ENCODE measurements at places on chromosomes 11 and 22. TPM values are rescaled to one million over a fixed set of nuclear protein-coding genes. Genes with fewer than 3 reads are reported as not detected.

PGA4 gene
- total RNA-seq: not detected

MS4A3 gene
- not detected for total RNA-seq

EEF1G gene
- 2,115 TPM for total RNA-seq

SPTBN2 gene
- total RNA-seq: 78.9 TPM

VPREB1 gene
- not detected for total RNA-seq

MRGPRX3 gene
- total RNA-seq: not detected

OR5B21 gene
- total RNA-seq: not detected

OSBPL5 gene
- total RNA-seq: 25.3 TPM

FAM180B gene
- total RNA-seq: not detected

CBX7 gene
- 5.8 TPM for total RNA-seq

NPAS4 gene
- total RNA-seq: not detected

KCNJ4 gene
- total RNA-seq: not detected

CYTH4 gene
- 0.07 TPM for total RNA-seq

TCN1 gene
- total RNA-seq: 1.3 TPM

DTX4 gene
- total RNA-seq: 3.0 TPM

CWC15 gene
- total RNA-seq: 48.5 TPM

SUSD2 gene
- total RNA-seq: 0.07 TPM

POLR2L gene
- 213 TPM for total RNA-seq

APOL5 gene
- not detected for total RNA-seq

KRTAP5-10 gene
- total RNA-seq: not detected

TRIM6 gene
- 6.3 TPM for total RNA-seq

HEPHL1 gene
- total RNA-seq: not detected

IRAG1 gene
- not detected for total RNA-seq

TMEM218 gene
- 8.2 TPM for total RNA-seq

C22orf31 gene
- total RNA-seq: not detected

UBQLN3 gene
- not detected for total RNA-seq

TTC17 gene
- 32.6 TPM for total RNA-seq

SYCE3 gene
- total RNA-seq: 1.0 TPM

CHORDC1 gene
- total RNA-seq: 70.5 TPM

CRYBB2 gene
- not detected for total RNA-seq

ENTHD1 gene
- total RNA-seq: not detected

ROBO4 gene
- 1.4 TPM for total RNA-seq

KCNJ11 gene
- total RNA-seq: 0.63 TPM

OR52N4 gene
- not detected for total RNA-seq

NRIP3 gene
- 14.5 TPM for total RNA-seq

SLC37A2 gene
- total RNA-seq: 2.7 TPM

TPBGL gene
- not detected for total RNA-seq

CD6 gene
- 0.23 TPM for total RNA-seq

CEND1 gene
- not detected for total RNA-seq

NOL12 gene
- total RNA-seq: 47.9 TPM

GCAT gene
- 36.0 TPM for total RNA-seq

GRIK4 gene
- total RNA-seq: 0.06 TPM

SLC17A6 gene
- total RNA-seq: not detected

NXPE4 gene
- not detected for total RNA-seq

RASD2 gene
- 0.12 TPM for total RNA-seq

EIF3M gene
- 599 TPM for total RNA-seq

LMNTD2 gene
- 2.2 TPM for total RNA-seq

C11orf42 gene
- not detected for total RNA-seq

RAG2 gene
- not detected for total RNA-seq

APOA4 gene
- not detected for total RNA-seq

TMEM191C gene
- 3.8 TPM for total RNA-seq

C11orf52 gene
- 5.0 TPM for total RNA-seq

OR5P2 gene
- total RNA-seq: not detected

RASGRP2 gene
- total RNA-seq: not detected

RFPL3 gene
- total RNA-seq: not detected

HTR3A gene
- 0.29 TPM for total RNA-seq
